ENCODE measurements at places on chromosomes 1 and 21. TPM values are rescaled to one million over a fixed set of nuclear protein-coding genes. Genes with fewer than 3 reads are reported as not detected.

- H3K36me3 ChIP-seq = no peaks in the 10 kb centered on the region
- H3K27me3 ChIP-seq = no peaks in the 10 kb centered on the region
- H3K27ac ChIP-seq = no peak overlapping the region
- no peaks in the 10 kb centered on the region for H3K4me1 ChIP-seq
Measured at GRCh38 chr1:80424249-80424648, 1376.5 kb upstream of the ADGRL2 start.

DNA sequence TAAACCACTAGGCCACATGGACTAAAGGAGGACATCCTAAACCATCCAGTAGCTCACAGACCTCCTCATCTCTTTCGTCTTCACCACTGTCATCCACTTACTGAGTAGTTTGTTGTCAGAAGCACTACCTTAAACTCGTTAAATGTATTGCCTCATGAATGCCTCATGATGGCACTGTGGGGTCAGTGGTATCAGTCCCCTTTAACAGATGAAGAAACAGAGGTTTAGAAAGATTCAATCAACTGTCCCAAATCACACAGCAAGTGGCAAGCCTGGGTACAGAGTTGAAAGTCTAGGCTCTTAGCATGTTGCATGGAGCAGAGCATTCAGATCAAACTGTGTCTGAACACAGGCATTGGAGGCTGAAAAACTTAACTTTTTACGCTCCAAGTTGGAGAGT lies 183.6 kb upstream of the KIAA0040 start:
- DNase-seq = no peak
- no peaks in the 10 kb centered on the region for H3K4me1 ChIP-seq
- H3K4me3 ChIP-seq = no peak overlapping the region
- no peak overlapping the region for H3K27ac ChIP-seq
- H3K36me3 ChIP-seq = no peaks in the 10 kb centered on the region

Gene FCRL4
- not detected for total RNA-seq

- no peak overlapping the region for H3K27ac ChIP-seq
- H3K36me3 ChIP-seq = no peaks in the 10 kb centered on the region
- DNase-seq = no peak
- H3K4me3 ChIP-seq = no peak overlapping the region
- no peaks in the 10 kb centered on the region for H3K4me1 ChIP-seq
Measured at GRCh38 chr1:118247593-118247992, 62.6 kb upstream of the SPAG17 start.

DNA sequence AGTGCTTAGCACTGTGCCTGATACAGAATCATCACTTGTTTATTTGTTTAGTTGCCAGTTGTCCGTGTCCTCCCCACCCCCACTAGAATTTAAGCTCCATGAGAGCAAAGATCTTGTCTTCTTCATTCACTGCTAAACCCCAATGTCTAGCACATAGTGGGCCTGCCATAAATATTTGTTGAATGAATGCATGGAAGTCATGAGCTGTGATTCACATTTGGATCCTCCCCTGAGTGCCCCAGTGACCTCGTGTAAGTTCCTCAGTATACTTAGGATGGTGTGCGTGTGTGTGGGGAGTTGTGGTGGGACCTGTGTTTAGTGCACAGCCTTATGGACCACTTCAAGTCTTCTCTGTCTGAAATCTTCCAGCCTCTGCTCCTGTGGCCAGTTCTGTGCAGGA lies 23.1 kb downstream of the IER5 start:
- H3K4me1 ChIP-seq = peaks cover 32% of the 10 kb centered on the region
- peaks cover 43% of the 10 kb centered on the region for H3K27me3 ChIP-seq
- H3K36me3 ChIP-seq = no peaks in the 10 kb centered on the region
- no peak overlapping the region for H3K4me3 ChIP-seq
- no peak overlapping the region for H3K27ac ChIP-seq

GRCh38 chr1:170273291-170274130 lies 127.8 kb downstream of the NTMT2 start:
- H3K4me1 ChIP-seq = no peaks in the 10 kb centered on the region
- H3K36me3 ChIP-seq = no peaks in the 10 kb centered on the region
- DNase-seq = no peak
- no peak overlapping the region for H3K27ac ChIP-seq
- no peaks in the 10 kb centered on the region for H3K27me3 ChIP-seq
- H3K4me3 ChIP-seq = no peak overlapping the region

Measured in activated CD4-positive, alpha-beta T cell treated with anti-CD3 and anti-CD28 coated beads, Interleukin-2, amount 10 ng/mL, durations not matched to agents 24 days and 14 days (primary cell).